Uterus (tissue), 4 donors: ENCODE measurements at places on chromosomes 6 and 20.

- no peaks in the 10 kb centered on the region for H3K4me1 ChIP-seq
- no peak for DNase-seq
- H3K27me3 ChIP-seq: no peaks in the 10 kb centered on the region
- H3K27ac ChIP-seq: no peak overlapping the region
These were observed 61.4 kb downstream of the NPEPL1 start for GRCh38 chr20:58753922-58754551.

- no peaks in the 10 kb centered on the region for H3K36me3 ChIP-seq
- H3K4me1 ChIP-seq: peaks cover 11% of the 10 kb centered on the region
- H3K4me3 ChIP-seq: peak overlapping the region; percentile 62
- H3K27ac ChIP-seq: peak overlapping the region; percentile 87
These were observed 40.4 kb upstream of the NAA20 start for GRCh38 chr20:19976595-19977372.

GRCh38 chr6:111625461-111626391 is 20.0 kb upstream of the TRAF3IP2 start:
- no peaks in the 10 kb centered on the region for H3K27me3 ChIP-seq
- peak overlapping the region; percentile 93 for H3K27ac ChIP-seq
- H3K4me1 ChIP-seq: peaks cover 9% of the 10 kb centered on the region
- DNase-seq: peak; percentile 64
- peak overlapping the region; percentile 7 for H3K4me3 ChIP-seq

GRCh38 chr20:13809373-13809772 is 24.5 kb downstream of the NDUFAF5 start:
- H3K4me3 ChIP-seq: no peak overlapping the region
- H3K36me3 ChIP-seq: no peaks in the 10 kb centered on the region
- H3K4me1 ChIP-seq: no peaks in the 10 kb centered on the region
- no peak for DNase-seq
- H3K27ac ChIP-seq: no peak overlapping the region

DNA sequence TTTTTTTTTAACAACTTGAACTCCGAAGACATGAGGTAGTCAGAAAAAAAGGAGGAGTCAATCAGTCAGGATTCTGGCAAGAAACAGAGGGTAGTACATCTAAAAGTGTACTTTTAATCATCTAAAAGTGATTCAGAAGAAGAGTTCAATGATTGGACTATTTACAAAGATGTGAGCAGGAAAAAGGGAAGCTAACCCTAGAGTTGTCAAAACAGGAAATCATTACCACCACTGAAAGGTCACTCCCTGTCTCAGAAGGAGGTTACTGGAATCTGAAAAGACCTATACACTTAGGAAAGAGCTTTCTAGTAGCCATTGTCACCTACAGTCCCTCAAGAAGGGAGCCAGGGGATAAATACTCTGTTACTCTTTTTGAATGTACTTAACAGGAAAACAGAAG is 16.7 kb upstream of the LMBRD1 start:
- no peaks in the 10 kb centered on the region for H3K4me1 ChIP-seq
- H3K27me3 ChIP-seq: no peaks in the 10 kb centered on the region
- no peak overlapping the region for H3K4me3 ChIP-seq
- no peak overlapping the region for H3K27ac ChIP-seq
- DNase-seq: no peak
